NCI-H2081 treated with DMSO at 0.1 percent for 48 hours (cell line): ENCODE measurements at places on chromosomes 7 and 10.

DNA sequence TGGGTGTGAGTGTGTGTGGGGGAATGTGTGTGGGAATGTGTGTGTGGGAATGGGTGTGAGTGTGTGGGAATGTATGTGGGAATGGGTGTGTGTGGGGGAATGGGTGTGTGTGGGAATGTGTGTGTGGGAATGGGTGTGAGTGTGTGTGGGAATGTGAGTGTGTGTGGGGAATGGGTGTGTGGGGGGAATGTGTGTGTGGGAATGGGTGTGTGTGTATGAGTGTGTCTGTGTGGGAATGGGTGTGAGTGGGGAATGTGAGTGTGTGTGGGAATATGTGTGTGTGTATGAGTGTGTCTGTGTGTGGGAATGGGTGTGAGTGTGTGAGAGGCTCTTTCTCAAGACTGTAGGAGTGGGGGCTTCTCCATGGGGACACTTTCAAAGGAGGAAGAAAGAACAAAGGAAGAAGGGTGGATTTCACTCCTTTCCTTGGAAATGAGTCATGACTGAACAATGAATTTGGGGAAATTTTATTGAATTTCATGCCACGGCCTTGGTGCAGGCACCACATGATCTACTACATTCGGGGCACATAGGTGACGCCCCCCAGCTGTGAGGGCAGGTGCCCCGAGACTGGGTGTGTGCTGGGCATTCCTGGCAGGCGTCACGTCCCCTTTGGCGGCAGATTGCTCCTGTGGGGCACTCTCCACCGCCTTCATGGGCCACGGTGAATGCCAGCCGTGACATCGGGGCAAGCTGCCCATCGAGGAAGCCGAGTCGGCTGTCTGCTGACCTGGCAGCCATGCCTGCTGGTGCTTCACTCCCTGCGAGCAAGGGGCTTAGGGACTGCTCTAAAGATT lies 88.8 kb upstream of the INSIG1 start:
- DNase-seq, result no peak

GRCh38 chr7:35792873-35793489 lies 7.9 kb upstream of the SEPTIN7 start:
- DNase-seq, result no peak

DNA sequence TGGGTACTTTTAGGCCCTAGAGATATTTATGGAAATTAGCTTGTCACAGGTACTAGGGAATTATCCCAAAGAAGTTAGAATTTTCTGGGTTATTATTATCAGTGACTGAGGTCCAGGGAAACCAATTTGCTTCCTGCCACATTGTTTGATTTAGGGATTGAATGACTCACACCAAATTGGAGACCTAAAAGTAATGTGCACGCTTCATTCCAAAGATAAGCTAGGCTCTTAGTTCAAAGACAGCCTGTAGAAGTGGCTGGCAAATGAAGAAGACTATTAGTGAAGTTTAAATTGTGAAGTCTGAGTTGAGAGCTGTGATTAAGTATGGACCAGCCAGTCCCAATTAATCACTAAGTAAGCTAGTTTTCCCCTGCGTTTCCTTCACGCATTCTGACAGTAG lies 188.1 kb upstream of the MYO3A start:
- DNase-seq, result no peak

DNA sequence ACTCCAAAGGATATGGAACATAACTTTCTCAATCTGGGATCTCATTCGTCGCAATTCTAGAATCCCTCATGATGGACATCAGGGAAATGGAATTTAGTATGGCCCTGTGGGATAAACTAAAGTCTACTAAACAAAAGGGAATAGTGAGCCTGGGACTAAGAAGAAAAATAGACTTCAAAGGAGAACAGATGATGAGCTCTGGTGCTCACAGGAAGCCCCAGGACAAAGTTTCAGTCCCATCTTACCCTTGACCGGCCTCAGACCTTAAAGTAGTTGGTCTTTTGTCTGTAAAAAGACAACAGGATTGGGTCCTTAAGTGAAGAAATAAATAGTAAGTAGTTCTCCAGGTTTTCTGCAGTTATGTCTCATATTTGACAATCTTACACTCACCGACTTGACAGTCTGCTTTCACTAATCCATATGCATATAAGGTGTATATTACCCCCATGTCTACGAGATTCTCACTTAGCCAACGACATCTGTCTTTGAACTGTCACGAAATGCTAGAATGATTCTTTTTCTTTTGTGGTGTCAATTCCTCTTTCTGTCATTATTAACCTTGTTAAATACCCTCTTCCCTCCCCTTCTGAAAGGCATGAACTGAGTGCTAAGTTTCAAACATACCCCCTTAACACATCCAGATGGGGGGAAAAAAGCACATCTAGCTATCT lies 10.9 kb upstream of the IKZF1 start:
- DNase-seq, result no peak

- DNase-seq, result no peak
Observed at GRCh38 chr7:23971031-23971430, 261.0 kb downstream of the STK31 start.

DNA sequence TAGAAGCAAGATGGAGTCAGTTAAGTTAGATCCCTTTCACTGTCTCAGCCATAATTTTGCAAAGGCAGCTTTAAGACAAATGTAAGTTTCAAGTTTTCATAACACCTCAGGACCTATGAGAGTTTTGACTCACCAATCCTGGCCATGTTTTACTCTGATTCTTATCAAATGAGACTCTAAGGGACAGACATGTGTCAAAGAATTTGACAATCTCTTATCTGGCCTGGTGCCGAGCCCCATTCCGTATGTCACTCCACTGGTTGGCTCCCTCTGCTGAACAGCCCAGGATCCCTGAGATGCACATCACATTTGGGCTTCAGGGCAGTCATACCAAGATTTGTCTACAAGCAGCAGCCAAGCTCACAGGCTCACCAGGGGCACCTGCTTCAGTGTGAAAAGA lies 187.6 kb upstream of the STK17A start:
- DNase-seq, result no peak

DNA sequence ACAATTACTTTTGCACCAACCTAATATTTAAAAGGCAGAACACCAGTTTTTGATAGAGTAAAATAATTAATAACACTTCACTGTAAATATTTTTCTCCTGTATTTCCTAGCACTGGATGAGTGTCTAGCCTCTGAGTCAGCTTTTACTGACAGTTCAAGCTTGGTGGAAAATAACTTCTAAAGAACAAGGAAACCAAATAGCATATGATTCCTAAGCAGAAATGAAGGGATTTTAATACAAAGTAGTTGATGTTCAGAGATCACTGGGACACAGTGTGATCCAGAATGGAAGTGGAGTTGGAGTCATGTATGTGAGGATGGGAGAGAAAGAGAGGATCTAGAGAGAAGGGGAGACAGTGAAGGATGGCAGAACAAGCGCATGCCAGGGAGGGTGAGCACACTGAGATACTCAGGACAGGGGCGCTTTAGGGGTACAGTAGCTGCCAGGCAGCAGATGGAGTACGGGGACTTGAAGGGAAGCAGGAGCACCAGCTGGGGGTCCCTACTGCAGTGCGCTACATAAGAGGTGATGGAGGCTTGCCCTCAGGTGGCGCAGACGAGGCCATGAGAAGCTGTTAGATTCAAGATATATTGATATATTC lies 117.9 kb upstream of the KLF6 start:
- DNase-seq, result no peak

- no peak for DNase-seq
Observed at GRCh38 chr7:17690030-17690429, 250.3 kb downstream of the SNX13 start.

DNA sequence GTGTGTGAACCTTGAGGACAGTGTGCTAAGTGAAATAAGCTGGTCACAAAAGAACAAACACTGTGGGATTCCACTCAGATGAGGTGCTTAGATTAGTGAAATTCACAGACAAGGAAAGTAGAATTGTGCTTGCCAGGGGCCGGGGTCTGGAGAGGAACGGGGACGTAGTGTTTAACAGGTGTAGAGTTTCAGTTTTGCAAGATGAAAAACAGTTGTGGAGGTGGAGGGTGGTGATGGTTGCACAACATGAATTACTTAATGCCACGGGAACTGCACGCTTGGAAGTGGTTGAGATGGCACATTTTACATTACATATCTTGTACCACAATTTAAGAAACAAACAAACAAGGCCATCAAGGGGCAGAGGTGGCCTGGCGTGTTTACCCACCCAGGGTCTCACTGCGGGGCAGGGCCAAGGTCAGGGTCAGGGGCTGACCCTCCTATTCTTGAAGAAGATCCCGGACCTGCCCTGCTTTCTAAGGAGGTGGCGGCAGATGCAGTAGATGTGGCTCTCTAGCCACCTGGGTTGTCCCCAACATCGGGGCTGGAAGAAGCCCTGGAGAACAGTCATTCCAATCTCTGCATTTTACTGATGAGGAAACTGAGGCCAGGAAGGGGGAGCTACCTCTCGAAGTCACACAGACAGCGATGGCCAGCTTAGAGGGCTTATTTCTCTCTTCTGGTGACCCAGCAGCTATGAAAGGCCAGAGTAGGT lies 91.5 kb upstream of the LRRC4 start:
- DNase-seq, result no peak

DNA sequence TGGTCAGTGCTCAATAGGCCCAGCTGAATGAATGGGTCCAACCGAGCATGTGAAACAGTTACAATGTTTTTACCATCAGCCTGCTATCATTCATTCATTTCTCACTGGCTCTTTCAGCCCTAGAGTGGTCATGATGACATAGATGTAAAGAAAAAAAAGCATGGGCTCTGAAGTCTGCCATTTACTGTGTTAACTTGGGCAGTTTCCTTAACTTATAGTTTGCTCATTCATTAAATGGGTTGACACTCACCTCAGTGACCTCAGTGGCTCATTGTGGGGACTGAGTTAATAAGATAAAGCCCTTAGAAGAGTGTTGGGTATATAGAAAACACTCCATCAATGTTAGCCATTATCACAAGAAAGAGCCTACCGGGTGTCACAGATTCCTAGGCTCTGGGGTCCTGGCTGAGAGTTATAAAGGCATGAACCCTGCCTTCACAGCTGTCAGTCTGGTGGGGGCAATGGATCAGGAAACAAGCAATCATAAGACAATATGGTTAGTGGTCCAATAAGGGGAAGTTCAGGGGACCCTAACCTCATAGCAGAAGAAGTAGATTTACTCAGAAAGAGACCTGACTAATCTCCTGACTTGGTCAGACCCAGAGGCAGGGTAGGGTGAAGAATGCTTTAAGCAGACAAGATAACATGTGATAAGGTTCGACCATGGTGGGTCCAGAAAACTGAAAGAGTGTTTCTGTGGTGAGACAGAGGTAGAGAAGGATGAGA lies 29.7 kb upstream of the GPAM start:
- no peak for DNase-seq

DNA sequence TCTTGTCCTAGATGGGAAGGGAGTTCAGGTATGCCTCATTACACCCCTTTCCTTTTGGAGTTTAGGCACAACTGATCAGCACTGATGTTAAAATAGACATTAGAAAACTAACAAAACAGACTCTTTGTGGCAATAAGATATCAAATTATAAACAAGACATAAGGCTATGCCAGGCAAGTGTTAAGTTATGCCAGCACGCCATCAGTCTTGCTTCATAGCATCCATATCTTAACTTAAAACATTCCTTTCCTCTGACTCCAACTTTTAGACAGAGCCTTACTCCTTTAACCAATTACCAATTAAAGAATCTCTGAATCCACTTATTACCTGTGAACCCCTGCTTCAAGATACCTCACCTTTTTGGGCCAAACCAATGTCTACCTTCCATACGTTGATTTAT lies 126.2 kb upstream of the ETV1 start:
- DNase-seq, result no peak

- no peak for DNase-seq
Observed at GRCh38 chr10:94205396-94205831, 157.3 kb downstream of the NOC3L start.

DNA sequence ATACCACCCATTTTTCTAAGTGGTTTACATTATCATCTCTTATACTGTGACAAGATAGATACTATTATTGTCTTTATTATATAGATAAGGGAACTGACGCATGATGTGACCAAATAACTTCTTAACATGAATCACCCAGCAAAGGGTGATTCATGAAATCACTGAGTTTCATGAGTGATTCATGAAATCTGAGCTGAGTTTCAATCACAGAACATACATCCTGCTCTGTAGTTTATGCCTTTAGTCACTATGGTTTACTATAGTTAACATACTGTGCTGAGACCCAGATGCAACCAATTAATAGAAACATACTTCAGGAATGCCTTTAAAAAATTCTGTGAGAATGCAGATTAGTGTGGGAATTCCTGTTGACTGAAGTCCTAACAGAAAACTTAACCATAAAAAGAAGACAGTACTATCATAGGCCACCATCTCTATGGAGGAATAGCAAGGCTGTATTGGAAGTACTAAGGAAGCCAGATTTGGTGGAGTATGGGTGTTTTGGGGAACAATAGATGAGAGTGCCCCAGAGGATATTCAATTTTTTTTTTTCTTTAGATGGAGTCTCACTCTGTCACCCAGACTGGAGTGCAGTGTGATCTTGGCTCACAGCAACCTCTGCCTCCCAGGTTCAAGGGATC lies 43.1 kb upstream of the SEMA3A start:
- no peak for DNase-seq

- no peak for DNase-seq
Observed at GRCh38 chr7:140873434-140873833, 51.3 kb downstream of the BRAF start.

- DNase-seq, result no peak
Observed at GRCh38 chr10:78455811-78456210, 422.1 kb downstream of the RPS24 start.

GRCh38 chr7:82044497-82045080 lies 274.7 kb upstream of the HGF start:
- peak; percentile 17 for DNase-seq

- DNase-seq, result no peak
Observed at GRCh38 chr7:818031-818699, 14.1 kb upstream of the SUN1 start.

DNA sequence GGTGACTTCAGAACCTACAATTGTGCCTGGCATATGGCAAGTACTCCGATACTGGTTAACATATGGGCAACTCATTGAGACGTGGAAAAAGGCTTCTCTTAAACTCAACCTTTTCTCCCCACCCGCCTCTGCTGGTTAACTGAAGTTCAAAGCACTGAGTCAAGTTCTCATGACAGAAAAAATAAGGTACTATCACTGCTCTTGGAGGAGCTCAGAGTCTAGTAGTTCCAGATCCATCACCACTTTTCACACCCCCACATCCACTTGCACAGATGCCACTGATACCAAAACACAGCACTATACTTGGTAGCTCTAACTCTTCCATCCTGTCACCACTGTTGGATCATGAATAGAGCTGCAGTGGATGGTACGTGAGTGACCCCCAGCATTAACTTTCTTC lies 36.2 kb downstream of the CCDC6 start:
- DNase-seq, result no peak

GRCh38 chr7:38329340-38329739 lies 55.9 kb upstream of the TARP start:
- no peak for DNase-seq

GRCh38 chr10:103699611-103700435 lies 155.6 kb downstream of the SH3PXD2A start:
- no peak for DNase-seq
